ENCODE measurements at places on chromosomes 2 and 18. TPM values are rescaled to one million over a fixed set of nuclear protein-coding genes. Genes with fewer than 3 reads are reported as not detected.

- no peak for DNase-seq
These were observed 69.8 kb upstream of the FHL2 start for GRCh38 chr2:105468582-105469042.

- no peak for DNase-seq
These were observed 97.0 kb downstream of the NEB start for GRCh38 chr2:151637271-151637781.

Gene NEUROD1
- 0.60 TPM for total RNA-seq

Gene ZNF513
- total RNA-seq = 16.0 TPM

Gene DSC3
- total RNA-seq = 39.7 TPM

Gene GPR39
- 14.5 TPM for total RNA-seq

- no peak for DNase-seq
These were observed 213.7 kb downstream of the TTC32 start for GRCh38 chr2:19688059-19688458.

DNA sequence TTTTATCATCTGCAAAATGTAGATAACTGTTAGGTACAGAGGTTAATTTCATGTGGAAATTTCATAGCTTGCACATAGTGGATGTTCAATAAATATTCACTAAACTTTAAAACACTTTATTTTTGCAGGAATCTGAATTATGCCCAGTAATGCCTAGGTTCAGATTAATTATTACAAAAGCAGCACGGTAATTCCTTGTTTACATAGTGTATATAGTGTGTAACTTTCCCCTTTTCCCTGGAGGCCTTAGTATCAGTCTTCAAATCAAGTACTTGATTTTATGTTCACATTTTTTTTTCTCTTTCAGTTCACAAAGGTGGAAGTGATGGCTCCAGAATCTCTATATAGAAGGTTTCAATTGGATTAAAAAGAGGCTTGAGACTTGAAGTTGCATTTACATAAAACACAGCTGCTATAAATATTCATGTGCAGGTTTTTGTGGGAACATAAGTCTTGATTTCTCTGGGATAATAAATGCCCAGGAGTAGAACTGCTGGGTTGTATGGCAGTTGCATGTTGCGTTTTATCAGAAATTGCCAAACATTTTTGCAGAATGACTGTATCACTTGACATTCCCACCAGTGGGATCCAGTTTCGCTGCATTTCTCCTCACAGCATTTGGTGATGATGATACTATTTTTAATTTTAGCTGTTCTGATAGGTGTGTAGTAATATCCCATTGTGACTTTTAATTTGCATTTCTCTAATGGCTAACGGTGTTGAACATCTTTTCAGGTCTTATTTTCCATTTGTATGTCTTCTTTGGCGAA is 27.6 kb upstream of the LGALSL start:
- no peak for DNase-seq

- no peak for DNase-seq
These were observed 3.6 kb downstream of the PCYOX1 start for GRCh38 chr2:70261501-70261900.

GRCh38 chr18:34840256-34840826 is 130.2 kb downstream of the DTNA start:
- DNase-seq = no peak

Gene ARHGAP25
- not detected for total RNA-seq

DNA sequence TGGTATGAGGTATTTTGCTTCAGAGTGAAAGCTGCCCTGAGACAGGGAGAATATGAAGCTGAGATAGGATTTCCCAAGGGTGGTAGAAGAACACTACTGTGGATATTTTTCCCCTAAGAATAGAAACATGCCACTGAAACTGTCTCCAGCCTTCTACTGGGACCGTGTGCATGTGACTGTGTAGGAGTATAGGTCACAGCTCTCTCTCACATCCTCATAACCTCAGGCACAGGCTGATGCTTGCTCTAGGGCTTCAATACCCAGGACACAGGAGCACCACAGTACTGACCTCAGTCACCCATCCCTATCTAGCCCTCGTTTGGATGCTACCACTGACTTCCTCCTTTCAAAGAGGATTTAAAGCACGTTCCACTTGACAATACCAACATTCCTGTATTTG is 67.2 kb downstream of the REV1 start:
- no peak for DNase-seq

- DNase-seq = no peak
These were observed 316.6 kb upstream of the CHST9 start for GRCh38 chr18:27501671-27502070.

- DNase-seq = no peak
These were observed 161.6 kb upstream of the EPB41L3 start for GRCh38 chr18:5705393-5705792.

DNA sequence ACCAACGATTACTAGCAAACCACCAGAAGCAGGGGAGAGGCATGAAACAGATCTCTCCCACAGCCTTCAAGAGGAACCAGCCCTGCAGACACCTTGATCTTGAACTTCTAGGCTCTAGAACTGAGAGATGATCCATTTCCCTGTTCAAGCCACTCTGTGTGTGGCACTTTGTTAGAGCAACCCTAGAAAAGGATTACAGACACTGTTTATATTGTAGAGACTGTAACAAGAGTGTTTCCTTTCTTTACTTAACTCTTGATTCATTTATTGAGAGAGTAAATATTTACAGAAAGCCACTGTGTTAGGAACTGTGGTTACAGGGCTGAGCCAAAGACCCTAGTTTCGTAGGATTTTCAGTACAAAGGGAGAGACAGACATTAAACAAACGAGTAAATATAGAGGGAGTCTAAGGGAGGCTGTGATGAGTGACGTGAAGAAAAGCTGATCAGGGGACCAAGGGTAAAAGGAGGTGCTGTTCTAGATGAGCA is 10.9 kb downstream of the CCDC68 start:
- no peak for DNase-seq

GRCh38 chr2:143083636-143084035 is 45.6 kb upstream of the ARHGAP15 start:
- DNase-seq = no peak

Gene CPO
- 0.36 TPM for total RNA-seq

Gene DBI
- 272 TPM for total RNA-seq

DNA sequence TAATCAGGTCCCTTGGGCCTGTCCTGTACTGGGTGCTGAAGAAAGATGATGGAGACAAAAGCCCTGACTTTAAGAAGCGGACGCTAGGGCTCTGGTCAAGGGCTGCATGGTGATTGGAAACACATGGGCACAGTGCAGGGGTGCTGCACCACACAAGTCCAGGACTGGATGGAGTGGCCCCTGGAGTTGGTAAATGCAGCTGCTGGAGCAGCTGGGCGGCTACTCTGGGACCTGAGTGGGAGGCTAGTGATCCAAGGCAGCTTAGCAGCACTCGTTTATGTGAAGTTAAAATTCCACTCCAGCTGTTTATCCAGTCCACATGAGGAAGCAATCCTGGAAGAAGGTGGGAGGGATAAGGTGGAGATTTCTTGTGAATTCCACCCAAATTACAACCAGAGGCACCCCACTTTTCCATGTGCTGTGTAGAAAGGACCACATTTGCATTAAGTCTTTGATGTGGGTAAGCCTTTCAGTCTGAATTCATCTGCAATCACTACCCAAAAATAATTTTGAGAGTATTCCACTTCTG is 24.9 kb downstream of the MERTK start:
- DNase-seq = peak; percentile 36

- no peak for DNase-seq
These were observed 396.9 kb upstream of the NXPH2 start for GRCh38 chr2:139177041-139177440.

Gene SLC38A11
- total RNA-seq = 5.1 TPM

Gene CELF4
- total RNA-seq = 3.2 TPM

Gene CFAP210
- 0.12 TPM for total RNA-seq

Gene RMC1
- total RNA-seq = 26.6 TPM

Gene MCEE
- 22.3 TPM for total RNA-seq

DNA sequence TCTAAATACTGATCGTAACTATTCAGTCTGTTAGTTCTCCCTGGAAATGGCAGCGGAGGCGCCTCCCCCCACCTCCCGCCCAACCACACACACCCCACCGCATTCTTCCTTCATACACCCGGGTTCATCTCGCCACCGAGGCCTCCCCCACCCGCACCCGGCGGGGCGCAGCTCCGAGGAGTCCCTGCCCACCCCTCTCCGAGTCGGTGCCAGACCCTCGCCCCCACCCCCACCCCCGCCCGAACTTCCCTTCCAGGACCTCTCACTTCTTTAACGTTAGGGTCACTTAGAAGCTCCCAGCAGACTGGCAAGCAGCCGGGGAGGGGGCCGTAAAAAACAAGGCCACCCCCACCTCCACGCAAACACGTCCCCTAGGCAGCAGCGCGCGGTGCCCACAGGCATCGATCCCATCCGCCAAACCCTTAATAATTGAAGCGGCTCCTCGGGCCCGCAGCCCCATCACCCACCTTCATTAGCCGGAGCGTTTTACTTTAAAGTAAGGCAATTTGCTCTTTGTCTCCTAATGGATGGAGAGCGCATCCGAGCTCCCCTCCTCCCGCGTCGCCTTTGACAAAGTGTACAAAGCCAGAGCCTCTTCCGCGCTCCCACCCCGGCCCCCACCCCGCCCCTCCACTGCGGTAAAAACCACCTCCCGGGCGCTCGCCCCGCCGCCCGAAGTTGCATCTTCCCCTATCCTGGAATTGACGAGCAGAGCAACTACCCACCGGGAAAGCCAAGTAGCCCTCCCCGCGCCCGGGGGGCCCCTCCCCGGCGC is 624 bp downstream of the ZNF516 start:
- DNase-seq = peak; percentile 70

DNA sequence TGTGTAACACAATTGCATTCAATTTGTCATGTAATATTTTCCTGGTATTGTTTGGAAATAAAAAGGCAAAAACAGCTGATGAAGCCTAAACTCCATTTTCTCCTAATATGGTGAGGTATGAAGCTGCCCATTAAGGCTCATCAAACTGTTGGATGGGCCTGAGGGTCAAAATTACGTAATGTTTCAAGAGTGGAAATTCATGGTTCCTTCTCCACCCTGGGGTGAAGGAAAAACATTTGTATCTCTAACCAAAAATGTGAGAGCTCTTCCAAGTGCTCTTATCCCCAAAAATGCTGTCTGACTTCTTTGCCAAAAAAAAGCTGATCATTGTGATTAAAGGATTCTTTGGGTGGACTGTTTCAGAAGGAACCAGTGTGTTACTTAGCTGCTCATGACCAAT is 91.8 kb downstream of the ARHGAP28 start:
- DNase-seq = no peak

- no peak for DNase-seq
These were observed 2.2 kb upstream of the SP5 start for GRCh38 chr2:170712653-170713542.

GRCh38 chr2:232925153-232925820 is 55.2 kb downstream of the SNORC start:
- DNase-seq = no peak

- no peak for DNase-seq
These were observed 1132.1 kb upstream of the ZEB2 start for GRCh38 chr2:145652036-145652435.

Gene TMEM87B
- 59.5 TPM for total RNA-seq

- DNase-seq = no peak
These were observed 1176.2 kb downstream of the SUCLG1 start for GRCh38 chr2:83282841-83283240.

- DNase-seq = no peak
These were observed 186.6 kb downstream of the NRP2 start for GRCh38 chr2:205868773-205869333.

Gene CGREF1
- 0.28 TPM for total RNA-seq

GRCh38 chr2:152134488-152135280 is 35.8 kb upstream of the CACNB4 start:
- DNase-seq = peak; percentile 28

- DNase-seq = no peak
These were observed 16.6 kb downstream of the INPP5D start for GRCh38 chr2:233076749-233077148.

DNA sequence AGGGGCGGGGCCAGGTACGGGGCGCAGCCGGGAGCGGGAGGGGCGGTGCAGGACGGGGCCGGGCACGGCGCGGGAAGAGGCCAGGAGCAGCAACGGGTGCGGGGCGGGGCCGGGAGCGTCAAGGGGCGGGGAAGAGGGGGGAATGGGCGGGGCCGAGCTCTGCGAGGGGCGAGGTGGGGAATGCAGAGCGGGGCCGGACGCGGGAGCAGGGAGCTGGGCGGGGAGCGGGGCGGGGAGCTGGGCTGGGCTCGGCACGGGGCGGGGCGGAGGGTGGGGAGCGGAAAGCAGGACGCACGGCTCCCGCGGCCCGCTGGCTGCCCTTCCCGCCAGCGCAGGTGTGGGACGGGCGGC is at the start of gene IMPA2:
Gene IMPA2 (plus strand): TSS at position 316 of the 351 bp plus-strand sequence. CDS start 163 bp downstream, outside the sequence.
- no peak for DNase-seq

DNA sequence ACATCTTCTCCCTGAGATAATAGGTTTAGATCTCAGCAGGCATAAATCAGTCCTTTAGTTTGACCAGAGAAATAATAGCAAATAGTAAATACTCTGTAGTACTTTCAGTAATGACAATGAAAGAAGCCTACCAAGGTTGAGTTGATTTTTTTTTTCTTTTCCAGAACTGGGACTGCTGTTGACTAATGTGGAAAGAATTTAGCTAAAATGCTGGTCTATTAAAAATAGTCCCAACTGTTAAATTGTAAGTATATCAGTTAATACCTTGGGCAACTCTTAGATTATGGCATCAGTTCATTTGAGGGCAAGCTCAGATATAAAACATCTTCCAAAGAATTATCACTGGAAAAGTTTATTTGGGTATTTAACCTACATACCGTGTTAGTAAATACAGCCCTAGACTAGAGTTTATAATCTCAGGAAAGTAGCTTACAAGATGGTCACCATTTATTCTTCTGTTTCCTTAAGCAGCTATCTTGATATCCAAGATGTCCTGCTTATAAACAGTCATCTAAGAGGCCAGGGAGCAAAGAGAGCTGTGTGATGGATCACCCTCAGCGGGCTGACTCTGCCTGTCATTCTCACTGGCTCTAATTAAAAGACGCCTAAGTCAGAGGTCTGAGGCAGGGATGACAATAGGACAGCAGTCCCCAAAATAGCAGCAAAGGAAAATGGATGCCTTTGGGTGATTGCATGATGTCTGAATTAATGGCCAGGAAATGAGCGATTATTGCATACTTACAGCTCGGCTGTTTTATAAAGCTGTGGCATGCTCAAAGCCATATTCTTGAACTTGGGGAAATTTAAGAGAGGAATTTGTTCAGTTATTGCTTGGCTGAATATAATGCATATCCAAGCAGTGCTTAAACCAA is 121.3 kb downstream of the MTX2 start:
- DNase-seq = no peak

- no peak for DNase-seq
These were observed 68.5 kb downstream of the USP40 start for GRCh38 chr2:233498126-233498525.

Gene PLA2R1
- 7.9 TPM for total RNA-seq

- no peak for DNase-seq
These were observed 2.5 kb upstream of the UGT1A7 start for GRCh38 chr2:233679196-233679595.

Gene EVA1A
- total RNA-seq = 30.8 TPM

Gene COL3A1
- 8,329 TPM for total RNA-seq

Gene CYP27C1
- total RNA-seq = 0.56 TPM

Gene ZSWIM2
- not detected for total RNA-seq

Gene TPRKB
- 68.2 TPM for total RNA-seq

DNA sequence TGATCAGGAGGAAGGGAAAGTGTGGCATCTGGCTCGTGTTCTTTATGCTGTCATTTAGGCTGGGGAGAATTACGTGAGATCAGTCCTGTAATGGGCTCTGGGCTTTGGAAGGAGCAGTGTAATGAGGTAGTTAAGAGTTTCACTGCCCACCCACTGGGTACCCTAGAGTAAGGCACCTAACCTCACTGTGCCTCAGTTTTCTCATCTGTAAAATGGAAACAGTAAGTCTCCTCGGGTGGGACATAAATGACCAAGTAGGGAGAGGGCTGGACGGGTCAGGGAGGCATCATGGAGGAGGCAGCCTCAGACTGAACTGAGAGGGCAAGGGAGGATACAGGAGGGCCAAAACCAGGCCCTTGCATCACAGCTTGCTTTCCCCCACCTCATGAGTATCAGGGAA is 97.3 kb upstream of the MCFD2 start:
- no peak for DNase-seq

All from hepatocyte (in vitro differentiated cells).